ENCODE measurements at places on chromosomes 2 and 18.

DNA sequence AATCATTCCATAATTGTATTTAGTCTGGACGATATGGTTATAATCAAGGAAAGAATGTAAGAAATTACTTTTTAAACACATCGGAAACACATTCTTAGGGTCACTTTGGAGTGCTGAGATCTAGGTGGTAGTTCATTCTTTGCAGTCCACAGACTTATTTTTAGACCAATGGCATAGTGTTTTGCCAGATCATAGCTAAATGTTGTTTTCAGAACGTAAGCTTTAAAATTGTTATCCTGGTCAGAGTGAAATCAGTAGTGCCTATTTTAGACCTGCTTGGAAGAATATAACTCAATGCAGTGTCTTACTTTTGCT, 4.3 kb downstream of the MYL12A start:
- no peak for DNase-seq

DNA sequence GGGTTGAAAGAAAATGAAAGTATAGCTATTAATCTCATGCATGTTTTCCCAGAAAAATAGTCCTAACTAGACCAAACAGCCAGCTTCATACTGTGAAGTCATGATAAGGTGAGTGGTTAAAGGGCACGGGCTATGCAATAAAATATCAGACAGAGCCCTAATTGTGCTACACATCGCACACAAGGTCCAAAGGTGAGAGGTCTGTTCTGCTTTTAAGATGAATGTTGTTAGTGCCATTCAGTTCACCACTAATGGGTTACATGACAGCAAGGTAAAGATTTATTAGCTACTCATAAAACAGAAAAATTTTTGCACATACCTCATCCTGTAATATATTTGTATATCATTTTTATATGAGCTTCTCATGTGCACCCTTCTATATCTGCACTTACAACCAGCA, 105.0 kb upstream of the STK17B start:
- DNase-seq, result no peak

GRCh38 chr18:22452226-22452668, 34.5 kb upstream of the CTAGE1 start:
- DNase-seq, result no peak

DNA sequence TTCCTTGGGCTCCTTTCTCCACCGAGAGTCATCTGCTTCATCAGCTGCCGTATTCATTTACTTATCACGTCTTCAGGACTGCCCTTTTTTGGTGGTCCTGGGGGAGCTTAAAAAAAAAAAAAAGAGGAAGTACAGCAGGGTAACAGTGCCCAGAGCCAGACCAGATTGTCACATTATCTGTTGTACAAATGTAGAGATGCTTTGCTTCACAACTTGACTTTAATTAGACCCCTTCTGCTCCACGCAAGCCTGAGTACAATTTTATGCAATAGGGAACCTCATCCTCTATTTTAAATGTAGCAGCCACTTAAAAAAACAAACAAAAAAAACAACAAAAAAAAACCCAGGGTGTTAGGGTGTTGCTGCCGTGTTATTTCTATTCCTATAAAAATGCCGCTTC, 128.3 kb downstream of the PRPF40A start:
- DNase-seq, result no peak

DNA sequence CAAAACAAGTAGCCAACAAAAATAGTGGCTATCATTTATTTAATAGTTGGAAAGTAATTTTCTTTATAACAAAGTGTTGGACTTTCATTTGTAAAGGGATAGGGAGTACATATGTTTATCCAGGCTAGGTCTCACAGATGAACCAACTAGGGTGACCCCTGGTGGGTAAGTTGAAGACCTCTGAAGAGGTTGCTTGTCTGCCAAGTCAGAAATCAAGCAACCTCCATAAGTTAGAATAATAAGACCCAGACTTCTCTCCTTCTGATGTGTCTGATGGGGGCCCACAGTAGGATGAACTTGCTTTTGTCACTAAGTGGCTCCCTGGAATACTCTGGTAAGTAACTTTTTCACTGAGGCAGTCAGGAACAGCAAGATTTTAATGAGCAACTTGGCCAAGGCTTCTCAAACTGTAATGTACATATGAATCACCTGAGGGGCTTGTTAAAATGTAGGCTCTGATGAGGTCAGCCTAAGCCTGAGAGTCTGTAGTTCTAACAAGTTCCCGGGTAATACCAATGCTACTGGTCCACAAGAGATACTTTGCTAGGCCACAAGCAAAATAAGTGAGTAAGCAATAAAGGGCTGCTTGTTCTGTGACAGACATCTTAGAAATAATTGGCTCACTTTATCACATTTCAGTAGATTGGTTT, 319.6 kb downstream of the PIK3C3 start:
- DNase-seq, result peak; percentile 71
